T1000 (cell line): ENCODE measurements at places on chromosomes 13 and 19.
A peak's percentile ranks its signal among the peaks of the same experiment; 100 is the strongest.

DNA sequence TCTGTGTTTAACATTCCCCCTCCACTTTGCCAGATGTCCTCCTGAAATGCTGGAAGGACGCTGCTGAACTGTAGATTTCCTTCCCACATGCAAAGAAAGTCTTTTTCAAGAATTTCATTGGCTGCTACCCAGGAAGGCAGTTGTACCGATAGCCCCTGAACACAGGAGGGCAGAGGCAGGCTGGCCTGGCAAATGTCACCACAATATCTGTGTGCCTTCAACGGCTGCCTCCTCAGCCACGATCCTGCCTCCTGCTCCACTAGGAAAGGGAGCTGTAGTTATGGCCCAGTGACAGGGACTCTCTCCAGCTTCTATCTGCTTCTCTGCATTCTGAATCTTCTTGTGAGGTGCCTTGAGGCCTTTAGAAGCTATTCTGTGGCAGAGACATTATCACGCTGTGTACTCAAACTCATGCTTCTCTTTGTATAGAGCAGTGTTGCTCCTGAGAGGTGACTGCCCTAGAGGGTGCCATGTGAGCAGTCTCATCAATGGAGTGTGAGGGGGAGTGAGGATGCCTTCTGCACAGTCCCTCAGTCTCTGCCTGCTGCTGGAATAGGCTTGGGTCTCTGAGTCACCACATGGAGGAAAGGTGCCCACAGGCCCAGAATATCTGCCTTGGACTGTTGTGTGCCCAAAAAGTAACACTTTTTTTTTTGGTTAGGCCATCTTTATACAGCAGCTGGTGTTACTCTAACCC, 279.8 kb downstream of the DNAJC15 start:
- DNase-seq: no peak

- no peak for DNase-seq
Measured at GRCh38 chr13:73943965-73944233, 190.3 kb downstream of the KLF12 start.

DNA sequence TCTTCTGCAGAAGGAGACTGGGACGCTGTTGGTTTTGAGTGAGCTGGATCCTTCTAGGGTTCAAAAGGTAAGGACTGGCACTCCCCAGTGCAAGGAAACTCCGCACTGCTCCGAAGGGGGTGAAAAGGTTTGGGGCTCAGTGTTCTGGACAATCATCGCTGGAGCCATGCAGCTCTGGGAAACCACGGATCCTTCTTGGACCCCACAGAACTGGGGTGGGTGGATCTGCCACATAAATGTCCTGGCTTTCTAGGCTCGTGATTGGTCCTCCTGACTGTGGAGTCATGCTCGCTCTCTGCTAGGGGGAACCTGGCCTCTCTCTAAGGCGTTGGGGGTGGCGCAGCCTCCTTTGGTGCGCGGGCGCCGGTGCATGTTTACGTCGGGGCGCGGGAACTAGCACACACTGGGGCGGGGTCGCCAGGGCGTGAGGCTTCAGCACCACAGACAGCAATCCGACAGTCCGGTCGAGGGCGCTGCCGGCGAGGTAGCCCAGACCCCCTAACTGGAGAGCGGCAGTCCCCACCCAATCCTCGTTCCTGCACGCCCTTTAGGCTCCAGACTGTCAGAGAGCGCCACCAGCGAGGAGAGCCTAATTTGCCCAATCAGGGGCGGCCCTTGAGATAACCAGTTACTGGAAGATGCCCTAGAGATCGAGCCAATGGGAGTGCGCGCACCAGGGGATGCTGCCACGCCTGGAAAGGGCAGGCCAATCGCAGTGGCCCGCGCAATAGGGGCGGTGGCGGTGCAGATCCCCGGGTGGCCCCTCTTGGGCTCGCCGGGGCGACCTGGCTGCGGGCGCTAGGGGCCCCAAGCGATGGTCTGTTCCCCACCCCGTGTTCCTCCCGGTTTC, 913 bp upstream of the ELAVL3 start:
- DNase-seq: peak; percentile 87

- no peak for DNase-seq
Measured at GRCh38 chr13:84684048-84684662, 801.9 kb upstream of the SLITRK1 start.

DNA sequence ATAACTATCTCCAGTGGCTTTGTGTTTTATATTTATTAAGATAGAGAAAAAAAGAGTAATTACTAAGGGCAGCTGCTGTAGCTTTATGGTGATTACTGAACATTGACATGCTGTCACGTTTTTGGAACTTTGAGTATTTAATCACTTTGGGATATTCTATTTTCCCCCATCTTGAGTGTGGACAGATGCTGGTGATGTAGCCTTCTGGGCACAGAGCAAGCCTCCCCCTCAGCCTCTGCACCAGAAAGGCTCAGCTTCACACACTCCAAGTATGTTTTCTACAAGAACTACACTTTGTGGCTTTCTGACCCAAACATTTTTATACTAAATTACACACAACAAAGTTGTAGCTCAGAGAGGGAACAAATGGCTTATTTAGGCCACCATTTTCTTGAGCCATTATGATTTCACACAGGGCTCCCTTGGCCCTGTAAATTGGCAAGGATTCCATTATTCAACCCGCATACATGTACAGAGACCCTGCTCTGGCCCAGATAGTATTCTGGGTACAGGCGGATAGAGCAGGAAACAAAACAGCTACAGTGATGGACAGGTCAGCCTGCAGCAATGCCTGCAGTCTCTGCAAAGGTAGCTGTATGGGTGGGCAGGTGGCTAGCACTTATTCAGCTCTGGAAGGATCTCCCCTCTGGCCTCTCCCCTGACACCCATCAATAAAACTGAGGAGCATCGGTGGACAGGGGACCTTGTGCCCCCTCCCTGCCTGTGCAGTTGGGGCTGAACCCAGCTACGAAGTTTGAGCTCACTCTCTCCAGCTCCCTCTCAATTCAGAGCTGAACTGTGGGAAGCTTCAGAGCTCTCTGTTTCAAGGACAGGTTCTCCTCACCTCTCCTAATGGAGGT, 1.3 kb downstream of the ALOX5AP start:
- no peak for DNase-seq

DNA sequence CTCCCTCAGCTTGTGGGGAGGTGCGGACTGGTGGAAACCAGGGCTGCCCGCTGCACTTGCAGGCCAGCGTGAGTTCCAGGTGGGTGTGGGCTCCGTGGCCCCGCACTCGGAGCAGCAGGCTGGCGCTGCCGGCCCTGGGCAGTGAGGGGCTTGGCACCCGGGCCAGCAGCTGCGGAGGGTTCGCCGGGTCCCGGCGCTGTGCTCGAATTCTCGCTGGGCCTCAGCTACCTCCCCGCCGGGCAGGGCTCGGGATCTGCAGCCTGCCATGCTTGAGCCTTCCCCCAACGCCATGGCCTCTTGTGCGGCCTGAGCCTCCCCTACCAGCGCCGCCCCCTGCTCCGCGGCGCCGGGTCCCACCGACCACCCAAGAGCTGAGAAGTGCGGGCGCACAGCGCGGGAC, 71.6 kb upstream of the ADGRL1 start:
- DNase-seq: no peak

DNA sequence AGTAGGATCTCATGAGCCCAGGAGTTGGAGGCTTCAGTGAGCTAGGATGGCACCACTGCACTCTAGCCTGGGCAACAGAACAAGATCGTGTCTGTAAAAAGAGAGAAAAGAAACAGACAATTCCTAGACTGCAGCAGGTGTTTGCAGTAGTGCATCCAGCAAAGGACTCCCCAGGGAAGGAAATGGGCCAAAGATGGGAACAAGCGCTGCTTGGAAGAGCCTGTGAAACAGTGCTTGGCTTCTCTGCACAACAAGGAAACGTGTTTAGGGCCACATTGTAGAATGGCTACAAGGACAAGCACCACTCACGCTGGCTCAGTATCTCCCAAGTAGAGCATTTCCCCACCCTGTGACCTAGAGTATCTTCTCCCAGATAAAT, 35.5 kb upstream of the LDLR start:
- no peak for DNase-seq

- DNase-seq: no peak
Measured at GRCh38 chr19:51227966-51228365, 3.1 kb downstream of the CD33 start.

DNA sequence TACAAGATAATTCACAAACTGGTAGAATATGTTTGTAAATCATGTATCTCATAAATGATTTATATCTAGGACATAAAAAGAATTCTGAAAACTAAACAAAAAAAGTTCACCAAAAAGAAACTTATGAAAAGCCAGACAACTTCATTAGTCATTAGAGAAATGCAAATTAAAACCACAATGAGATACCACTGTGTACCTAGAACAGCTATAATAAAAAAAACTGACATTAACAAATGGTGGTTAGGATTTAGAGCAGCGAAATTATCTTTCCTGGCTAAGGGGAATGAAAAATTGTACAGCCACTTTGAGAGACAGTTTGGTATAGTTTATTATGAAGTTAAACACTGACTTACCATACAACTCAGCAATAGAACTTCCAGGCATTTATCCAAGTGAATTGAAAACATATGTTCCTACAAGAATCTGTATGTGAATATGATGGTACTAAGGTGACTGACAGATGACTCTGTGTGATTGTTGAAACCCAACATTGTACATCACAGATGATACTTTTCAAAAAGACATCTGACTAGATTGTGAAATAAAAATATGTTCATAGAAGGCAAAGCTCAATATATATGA, 41.8 kb downstream of the UGGT2 start:
- no peak for DNase-seq

GRCh38 chr13:27137759-27138158, 33.9 kb downstream of the USP12 start:
- no peak for DNase-seq

DNA sequence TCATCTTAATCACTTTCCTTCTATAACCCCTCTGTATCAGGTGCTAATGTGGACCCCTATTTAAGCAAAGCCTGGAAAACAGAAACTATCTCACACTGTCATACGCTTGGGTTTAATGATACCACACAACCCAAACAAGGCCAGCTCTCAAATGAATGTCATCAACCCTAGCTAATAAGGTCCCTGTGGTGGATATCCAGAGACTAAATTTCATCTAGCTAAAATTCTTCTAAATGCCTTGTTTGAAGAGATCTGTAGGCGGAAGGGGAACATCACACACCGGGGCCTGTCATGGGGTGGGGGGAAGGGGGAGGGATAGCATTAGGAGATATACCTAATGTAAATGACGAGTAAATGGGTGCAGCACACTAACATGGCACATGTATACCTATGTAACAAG, 95.5 kb downstream of the FOXO1 start:
- no peak for DNase-seq

- no peak for DNase-seq
Measured at GRCh38 chr19:48239582-48240141, 16.1 kb downstream of the CARD8 start.

DNA sequence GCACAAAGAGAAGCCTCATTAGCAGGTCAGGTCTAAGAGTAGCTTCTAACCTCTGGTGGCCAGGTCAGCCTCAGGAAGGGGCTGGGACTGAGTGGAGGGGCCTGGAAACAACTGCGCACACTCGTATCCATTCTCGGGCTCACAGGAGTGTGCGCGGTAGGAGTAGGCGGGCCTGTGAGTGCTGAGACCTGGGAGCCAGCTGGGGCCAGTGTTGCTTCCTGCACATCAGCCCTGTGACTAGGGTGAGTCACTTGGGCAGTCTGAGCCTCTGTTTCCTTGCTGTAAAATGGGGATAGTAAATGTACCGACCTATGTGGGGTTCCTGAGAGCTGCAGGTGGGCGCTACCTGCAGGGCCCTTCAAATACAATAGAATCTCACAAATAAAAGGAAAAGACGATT, 26.9 kb downstream of the SIN3B start:
- no peak for DNase-seq

GRCh38 chr13:112532837-112533745, 54.9 kb downstream of the TUBGCP3 start:
- DNase-seq: no peak
